ENCODE measurements at places on chromosomes 1 and 21.
A peak's percentile ranks its signal among the peaks of the same experiment; 100 is the strongest.

GRCh38 chr1:4265836-4266235 lies 365.8 kb upstream of the C1orf174 start:
- DNase-seq: no peak

DNA sequence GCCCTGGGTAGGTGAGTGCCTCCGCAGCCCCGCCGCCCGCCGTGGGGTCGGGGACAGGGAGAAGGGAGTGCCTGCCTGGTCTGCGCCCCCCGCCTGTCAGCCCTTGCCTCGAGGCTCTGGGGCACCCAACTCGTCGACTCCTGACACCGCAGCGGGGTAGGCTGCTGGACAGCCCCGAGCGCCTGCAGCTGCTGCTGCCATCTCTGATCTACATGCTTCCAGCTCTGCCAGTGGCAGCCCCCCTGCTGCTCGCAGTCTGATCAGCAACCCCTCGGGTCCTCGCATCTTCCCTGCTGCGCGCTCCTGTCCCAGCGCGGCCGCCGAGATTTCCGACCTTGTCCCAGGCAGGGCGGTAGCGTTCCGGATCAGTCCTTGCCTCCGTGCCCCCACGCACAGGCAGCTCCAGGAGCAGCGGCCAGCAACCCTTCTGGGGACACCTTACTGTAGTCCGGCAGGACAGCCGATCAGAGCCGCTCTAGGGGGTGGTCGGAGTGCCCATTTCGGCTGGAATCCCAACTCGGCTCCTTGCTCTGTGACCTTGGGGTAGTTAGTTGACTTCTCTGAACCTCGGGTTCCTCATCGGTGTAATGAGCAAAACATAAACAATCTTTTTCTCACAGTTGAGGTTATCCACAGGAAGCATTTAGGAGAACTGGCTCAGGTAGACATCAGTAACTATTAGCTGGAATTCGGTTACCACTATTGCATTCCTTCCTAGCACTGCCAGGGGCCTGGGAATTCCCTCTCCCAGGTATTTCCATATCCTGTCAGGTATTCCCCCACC lies 540 bp downstream of the BCAN start:
- no peak for DNase-seq

- DNase-seq: no peak
These were observed 19.6 kb upstream of the CBR3 start for GRCh38 chr21:36115138-36115730.

DNA sequence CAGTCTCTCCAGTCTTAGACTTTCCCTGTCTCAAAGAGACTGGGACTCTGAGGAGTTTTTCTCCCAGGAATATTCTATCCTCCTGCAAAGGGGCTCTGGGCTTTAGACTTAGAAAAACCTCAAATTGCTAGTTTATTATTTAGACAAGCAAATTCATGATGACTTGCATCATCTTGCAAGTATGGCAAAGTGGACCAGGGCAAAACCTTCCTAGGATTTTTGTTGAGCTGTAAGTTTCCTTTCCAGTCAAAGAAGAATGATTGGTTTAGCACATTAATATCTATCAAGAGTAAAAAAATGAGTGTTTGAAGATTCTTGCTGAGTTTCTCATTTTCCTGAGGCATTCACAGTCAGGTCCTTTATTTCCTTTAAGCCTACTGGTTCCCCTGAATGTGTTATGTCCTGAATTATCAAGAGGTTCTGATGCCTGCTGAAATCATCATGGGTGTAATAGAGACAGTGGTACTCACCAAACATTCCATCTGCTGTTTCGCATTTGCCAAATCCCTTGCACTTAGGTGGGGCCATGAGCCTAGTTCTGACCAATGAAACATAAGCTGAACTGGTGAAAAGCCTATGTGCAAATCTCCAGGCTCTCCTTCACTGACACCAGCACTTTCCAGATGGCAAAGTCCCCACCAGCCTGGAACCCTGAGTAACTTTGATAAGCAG lies 25.2 kb upstream of the SPAG17 start:
- no peak for DNase-seq

DNA sequence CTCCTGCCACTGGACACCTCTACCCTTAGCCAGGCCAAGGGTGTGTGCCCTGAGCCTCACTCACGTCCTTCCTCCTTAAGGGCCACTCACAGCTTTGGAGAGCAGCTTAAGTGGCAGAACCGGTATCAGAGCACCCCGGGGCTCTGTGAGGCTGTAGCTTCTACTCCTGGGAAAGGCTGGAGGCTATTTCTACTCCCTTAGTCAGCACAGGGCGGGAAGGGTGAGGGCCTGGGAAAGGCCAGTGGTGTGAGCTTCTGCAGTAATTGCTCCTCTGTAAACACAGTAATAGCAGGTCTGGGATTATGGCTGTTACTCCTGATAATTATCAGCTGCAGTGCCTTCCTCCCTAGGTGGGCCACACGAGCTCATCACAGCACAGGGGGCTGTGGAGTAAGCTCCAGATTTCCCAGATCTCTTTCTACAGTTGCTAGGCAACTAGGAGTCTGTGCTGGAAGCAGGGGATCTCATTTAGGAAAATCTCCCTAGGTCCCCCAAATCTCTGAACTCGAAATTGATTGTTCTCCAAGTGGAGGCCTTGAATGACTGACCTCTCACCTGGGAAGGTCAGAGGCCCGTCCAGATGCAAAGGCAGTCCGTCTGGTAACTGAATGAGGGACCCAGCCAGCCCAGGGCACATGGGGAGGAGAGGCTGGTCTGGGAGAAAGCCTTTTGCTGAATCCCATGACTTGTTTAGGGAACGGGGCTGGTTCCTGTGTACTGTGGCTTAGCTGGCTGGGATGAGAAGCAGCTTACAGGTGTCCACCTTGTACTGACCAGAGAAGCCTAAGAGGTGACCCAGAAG lies 29.3 kb downstream of the IER5 start:
- DNase-seq: no peak

DNA sequence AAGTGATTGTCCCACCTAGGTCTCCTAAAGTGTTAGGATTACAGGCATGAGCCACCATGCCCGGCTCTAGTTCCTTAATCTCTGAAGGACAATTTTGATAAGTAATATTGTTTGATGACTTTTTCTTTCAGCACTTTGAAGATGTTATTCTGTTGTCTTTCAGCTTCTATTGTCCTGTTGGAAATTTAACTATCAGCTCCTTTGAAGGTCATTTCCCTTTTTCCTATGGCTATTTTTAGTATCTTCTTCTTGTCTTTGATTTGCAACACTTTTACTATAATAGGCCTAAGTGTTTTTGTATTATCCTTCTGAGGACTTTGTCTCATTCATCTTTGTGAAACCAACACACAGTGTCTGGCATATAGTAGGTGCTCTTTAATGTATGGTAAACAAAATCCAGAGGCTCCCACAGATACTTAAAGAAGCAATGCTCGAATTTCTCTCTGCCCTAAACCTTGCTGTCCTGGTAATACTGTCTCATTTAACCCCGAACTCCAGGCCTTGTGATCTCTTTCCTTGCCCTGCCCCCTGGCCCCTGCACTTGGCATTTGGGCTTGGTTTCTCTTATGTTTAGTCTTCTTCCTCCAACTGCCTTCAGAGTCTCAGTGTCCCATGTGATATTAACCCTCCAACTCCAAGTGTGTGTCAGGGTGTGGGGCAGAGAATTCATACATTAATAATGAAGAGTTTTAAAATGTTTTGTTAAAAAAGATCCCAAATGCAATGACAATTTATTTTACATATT lies 19.0 kb upstream of the AGO1 start:
- DNase-seq: no peak

DNA sequence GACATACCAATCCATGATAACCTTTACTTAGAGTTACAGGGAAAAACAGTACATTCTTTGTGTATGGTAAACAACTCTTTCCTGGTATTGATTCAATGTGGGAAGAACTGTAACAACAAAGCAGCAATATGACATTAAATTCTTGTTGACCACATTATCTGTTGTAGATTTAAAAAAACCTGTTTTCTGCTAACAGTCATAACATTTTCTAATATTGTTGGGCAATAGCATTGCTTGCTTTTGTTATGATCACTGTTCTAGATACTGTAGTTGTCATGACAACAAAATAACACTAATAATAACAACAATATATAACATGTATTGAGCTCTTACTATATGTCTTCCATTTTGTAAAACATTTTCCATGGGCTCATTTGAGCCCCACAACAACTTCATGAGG lies 54.2 kb downstream of the PDE4B start:
- no peak for DNase-seq

- DNase-seq: no peak
These were observed 33.9 kb upstream of the ATP2B4 start for GRCh38 chr1:203592730-203593129.

- no peak for DNase-seq
These were observed 14.7 kb downstream of the XPR1 start for GRCh38 chr1:180646547-180646946.

GRCh38 chr1:179754041-179754624 lies 11.0 kb downstream of the FAM163A start:
- DNase-seq: no peak

DNA sequence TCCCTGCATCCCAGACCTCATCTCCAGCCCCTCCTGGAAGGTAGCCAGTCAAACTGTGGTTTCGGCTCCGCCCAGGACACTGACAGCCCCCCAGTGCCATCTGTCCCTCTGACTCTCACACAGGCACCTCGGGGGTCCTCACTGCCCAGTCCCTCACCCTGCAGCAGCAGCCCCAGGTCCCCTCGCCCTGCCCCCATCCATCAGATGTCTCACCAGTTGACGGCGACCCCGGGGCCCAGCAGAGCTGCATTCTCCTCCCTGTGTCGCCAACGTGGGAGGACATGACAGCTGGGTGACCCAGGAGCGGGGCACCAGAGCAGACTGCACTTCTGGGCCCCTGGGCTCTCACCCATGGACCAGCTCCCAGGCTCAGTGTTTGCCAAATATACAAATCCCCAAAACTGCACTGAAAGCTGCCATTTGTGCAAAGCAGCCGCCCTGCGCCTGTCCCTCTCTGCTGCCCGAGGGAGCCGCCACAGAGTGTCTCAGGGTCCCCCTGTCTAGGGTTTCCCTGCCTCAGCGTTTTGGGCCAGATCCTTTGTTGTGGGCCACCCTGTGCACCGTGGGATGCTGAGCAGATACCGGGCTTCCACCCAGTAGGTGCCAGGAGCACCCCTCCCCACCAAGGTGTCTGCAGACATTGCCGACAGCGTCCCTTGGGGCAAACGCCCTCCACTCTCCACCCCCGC lies 48.2 kb downstream of the PRDM15 start:
- no peak for DNase-seq

- DNase-seq: no peak
These were observed 16.6 kb upstream of the GBP6 start for GRCh38 chr1:89347296-89347695.

- DNase-seq: no peak
These were observed 8.9 kb downstream of the BSND start for GRCh38 chr1:55007625-55008024.

DNA sequence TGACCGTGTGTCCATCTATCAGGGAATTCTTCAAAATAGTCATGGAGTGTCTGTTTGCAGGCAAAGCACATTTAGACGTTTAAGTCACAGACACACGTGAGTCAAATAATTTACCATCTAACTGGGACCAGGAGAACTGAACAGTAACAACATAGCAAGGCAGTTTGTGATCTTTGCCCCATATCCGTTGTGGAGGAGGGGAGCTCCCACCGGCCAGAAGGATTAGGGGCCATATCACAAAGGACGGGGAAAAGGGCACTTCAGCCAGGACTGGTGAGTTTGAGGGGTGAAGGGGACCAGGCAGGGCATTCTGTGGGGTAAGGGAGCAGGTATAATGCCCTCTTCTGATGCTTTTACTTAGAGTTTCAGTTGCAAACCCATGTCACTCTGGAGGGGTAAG lies 22.9 kb downstream of the ELAPOR1 start:
- DNase-seq: no peak

- DNase-seq: peak; percentile 69
These were observed 13.2 kb downstream of the PPP1R15B start for GRCh38 chr1:204398197-204399125.

GRCh38 chr1:200774311-200774710 lies 35.6 kb downstream of the CAMSAP2 start:
- DNase-seq: no peak

GRCh38 chr1:243433737-243434370 lies 178.0 kb downstream of the SDCCAG8 start:
- no peak for DNase-seq

- DNase-seq: no peak
These were observed 8.9 kb downstream of the TAGLN2 start for GRCh38 chr1:159916242-159917051.

DNA sequence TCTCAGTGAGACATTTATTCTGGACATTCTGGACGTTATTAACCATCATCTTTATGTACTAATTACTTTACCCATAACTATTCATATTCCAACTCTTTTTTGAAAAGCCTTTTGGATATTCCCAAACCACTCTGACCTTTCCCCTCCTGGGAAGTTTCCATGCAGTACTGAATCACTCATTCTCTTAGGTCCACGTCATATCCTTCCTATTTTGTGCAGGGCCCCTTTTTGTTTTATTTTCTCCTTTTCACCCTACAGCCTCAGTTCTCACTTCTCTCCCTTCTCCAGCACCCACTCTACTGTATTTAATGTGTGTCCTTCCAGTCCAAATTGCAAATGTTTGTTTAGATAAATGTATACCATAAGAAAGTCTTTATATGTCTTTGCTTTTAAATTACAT lies 16.4 kb upstream of the ATP1A1 start:
- no peak for DNase-seq

DNA sequence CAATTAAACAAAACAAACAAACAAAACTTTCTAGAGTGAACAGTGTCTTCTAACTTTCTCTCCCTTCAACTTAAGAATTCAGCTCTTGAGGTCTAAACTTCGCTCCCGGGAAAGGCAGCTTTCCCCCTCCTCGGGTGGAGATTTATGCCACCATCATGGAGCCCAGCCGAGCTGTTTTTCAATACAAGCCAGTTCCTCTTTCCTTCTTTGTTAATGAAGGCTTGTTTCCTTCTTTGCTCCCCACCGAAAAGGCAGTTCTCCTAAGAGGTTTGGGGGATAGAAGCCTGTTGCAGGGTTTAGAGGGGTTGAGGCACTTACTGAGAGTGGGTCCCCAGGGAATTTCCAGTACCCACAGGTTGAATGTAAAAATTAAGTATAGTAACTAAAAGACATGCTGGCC lies 26.5 kb downstream of the OLIG1 start:
- DNase-seq: no peak

- DNase-seq: no peak
These were observed 103.6 kb upstream of the IVNS1ABP start for GRCh38 chr1:185420588-185421081.

DNA sequence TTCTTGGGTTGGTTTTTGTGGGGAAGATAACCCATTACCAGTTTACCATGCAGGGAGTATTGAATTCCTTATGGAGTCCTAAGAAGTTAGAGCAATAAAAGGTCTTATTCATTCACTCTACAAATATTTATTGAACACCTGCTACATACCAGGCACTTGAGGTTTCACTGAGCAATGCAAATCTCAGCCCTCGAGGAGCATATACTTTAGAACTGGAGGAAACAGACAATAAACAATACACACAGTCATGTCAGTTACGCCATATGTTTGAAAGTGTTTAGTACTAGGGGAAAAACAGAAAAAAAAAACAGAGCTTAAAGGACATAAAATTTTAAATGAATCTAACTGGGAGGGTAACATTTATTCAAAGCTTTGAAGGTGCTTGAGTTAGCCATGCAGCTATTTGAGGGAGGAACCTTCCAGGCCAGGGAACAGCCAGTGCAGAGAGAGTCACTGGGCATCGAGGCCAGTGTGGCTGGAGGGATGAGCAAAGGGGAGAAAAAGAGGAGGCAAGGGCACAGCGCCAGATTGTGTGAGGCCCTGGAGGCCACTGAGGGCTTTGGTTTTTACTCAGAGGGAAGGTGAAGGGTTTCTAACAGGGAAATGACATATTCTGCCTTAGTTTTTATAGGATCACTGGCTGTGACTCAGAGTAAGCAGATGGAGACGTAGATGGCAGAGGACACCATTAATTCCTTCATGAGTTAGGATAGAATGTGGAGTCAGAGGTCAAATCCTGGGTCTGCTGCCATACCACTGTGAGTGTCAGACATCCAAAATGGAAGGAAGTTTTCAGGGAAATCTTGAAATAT lies 32.7 kb downstream of the C1orf21 start:
- DNase-seq: no peak

All from HuH-7.5 (cell line).